ENCODE measurements at places on chromosomes 6 and 20.

DNA sequence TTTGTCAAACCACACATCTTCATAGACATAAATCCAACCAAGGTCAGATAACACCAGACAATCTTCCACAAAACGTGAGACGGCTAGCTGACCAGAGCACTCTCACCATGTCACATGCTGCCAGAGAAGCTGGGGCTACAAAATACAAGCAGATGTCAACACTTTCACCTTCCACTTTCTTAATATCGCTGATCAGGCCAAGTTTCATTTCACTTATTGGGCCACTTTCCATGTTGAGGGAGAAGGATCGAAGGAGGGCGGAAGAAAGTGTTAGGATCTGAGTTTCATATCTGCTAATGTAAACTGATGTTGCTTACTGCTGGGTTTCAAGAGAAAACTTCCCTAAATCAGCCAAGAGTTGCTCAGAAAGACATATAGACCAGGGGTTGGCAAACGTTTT lies 177.0 kb upstream of the PRDM1 start:
- DNase-seq, result no peak

DNA sequence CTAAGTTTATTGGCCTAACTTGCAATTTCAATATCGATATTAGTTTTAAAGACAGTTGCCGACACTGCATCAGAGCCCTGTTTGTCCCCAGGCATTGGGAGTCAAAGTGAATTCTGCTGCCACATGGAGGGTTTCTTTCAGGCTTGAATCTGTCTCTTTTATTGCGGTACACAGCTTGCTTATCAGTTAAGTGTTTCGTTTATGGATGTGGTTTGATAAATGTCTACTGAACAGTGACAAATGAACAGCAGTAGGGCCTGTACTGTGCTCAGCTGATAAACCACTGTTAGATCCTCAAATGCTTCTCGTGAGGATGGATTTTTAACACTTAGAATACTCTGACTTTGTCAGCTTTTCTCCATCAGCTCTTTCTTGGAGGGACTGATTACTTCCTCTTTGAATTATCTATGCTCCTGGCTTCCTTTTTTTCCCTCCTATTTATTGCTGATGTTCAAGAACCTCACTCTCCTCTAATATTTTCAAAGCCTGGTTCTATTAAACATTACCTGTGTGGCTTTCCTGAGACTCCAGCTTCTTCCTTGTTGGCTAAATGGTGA lies 240.8 kb downstream of the PLCB1 start:
- DNase-seq, result no peak

DNA sequence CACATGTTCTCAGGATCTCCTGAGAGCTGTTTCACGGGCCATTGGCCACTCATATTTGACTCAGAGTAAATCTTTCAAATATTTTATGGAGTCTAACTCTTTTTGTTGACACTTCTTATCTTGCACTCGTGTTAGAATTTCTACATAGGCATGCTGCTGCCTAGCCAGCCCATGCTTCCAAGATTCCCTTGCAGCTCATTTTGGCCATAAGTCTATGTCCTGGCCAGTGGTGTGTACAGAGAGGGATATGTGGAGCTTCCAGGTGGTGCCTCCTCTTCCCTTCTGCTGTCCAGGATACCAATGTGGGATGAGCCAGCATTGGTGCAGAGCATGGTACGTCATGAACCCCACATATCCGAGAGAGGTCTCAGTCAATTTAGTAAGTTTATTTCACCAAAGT lies 522.6 kb downstream of the QKI start:
- DNase-seq, result no peak

GRCh38 chr20:48791666-48792071 lies 36.1 kb downstream of the PREX1 start:
- peak; percentile 85 for DNase-seq

DNA sequence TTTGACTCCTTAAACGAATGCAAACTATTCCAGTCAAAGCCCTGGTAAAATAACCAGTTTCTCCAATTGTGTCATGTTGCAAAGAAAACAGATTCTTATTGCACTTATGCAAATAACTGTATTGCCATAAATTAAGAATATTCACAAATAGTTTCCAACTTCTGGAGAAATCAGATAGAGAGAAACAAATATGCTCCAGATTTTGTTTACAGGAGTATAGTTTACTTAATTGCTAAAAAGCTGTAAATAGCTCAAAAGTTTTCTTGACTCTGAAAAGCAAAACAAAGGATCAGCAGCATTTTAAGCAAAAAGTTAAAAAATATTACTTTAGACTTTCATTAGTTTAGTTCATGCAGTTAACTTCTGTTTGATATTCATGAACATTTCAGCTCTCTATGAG lies 304.2 kb downstream of the PACRG start:
- DNase-seq, result no peak

GRCh38 chr6:167661552-167662044 lies 165.1 kb upstream of the AFDN start:
- no peak for DNase-seq

DNA sequence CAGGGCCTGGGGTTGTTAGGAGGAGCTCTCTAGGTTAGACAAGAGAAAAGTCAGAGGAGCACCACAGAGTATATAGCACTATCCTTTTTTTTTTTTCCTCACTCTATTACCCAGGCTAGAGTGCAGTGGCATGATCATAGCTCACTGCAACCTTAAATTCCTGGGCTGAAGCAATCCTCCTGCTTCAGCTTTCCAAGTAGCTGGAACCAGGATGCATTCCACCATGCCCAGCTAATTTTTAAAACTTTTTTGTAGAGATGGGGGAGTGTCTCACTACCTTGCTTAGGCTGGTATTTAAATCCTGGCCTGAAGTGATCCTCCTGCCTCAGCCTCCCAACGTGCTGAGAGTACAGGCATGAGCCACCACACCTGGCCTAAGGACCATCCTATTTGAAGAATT lies 19.3 kb upstream of the AKIRIN2 start:
- peak; percentile 77 for DNase-seq

DNA sequence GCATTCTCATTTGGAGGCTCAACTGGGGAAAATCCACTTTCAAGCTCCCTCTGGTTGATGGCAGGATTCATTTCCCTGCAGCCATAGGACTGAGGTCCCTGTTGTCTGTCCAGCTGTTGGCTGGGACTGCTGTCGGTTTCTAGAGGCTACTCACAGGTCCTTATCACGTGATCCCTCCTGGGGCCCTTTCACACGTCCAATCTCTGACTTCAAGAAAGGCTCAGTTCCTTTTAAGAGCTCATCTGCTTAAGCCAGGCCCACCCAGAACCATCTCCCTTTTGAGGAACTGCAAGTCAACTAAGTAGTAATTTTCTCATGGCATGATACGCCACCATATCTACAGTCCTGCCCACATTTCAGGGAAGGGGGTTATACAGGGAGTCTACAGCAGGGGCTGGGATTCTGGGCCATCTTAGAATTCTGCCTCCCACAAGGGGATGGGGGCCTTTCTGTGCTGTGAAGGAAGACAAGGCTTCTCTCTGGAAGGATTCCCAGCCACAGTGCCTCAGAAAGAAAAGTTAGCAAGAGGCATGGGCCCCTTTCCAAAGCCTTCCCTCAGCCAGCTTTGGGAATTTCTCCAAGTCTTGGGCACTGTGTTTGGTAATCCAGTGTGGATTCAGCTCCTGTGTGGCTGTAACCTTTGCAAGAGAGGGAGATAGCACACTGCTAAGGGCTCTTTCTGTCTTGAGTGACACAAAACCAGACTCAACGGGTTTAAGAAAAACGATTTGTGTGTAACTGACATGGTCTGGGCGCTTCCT lies 66.4 kb downstream of the CTCFL start:
- DNase-seq, result peak; percentile 69

DNA sequence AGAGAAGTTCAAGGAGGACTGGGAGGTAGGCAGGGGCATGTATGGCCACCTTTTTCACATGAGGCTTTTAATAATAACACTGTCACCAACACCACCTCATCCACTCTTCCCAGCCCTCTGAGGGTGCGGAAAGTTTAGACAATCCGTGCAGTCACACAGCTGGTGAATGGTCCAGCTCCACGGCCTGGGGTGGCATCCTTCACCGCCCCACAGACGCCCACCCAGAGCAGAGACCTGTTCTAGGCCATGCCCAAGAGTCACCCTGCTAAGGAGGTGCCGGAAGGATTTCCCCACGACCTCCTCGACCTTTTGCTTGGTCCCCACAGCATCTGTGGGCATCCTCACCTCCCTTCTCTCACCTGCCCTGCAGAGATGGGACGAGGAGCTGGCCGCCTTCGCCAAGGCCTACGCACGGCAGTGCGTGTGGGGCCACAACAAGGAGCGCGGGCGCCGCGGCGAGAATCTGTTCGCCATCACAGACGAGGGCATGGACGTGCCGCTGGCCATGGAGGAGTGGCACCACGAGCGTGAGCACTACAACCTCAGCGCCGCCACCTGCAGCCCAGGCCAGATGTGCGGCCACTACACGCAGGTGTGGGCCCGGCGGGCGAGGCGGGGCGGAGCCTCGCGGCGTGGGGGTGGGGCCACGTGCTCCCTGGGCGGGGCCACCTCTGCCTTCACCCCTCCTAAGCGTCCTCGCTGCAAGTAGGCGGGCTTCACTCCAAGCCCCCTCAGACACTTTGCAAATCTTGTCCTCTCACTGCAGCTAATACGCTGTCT lies 4.4 kb downstream of the PI16 start:
- no peak for DNase-seq

GRCh38 chr20:37095108-37095598 lies 644 bp downstream of the RBL1 start:
- no peak for DNase-seq

DNA sequence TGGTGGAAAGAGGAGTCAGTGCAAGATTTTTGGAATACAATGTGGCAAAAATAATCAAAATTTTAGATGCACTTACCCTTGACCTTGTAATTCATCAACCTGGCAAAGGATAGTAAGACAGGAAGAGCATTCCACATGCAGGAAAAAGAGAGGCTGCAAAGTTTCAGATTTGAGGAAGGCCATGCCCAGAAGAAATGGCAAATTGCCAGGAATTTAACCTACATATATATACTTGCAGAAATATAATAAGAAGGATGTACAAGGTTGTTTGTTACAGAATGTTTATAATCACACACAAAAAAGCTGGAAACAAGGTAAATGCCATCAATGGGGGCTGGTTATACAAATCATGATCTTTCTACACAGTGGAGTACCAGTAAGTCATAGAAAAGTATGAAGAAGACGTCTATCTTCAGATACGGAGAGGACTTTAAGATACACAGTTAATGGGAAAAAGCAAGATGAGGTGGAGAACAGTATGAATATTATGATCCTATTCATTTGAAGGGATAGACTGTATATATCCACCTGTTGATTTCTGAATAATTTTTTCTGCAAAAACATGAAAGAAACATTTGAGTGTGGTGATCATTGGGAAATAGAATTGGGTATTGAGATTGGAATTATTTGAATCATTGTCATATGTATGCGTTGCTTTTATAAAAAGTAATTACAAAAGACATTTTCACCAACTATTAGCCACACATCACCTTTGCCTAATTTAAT lies 253.8 kb downstream of the TBC1D7 start:
- DNase-seq, result no peak

DNA sequence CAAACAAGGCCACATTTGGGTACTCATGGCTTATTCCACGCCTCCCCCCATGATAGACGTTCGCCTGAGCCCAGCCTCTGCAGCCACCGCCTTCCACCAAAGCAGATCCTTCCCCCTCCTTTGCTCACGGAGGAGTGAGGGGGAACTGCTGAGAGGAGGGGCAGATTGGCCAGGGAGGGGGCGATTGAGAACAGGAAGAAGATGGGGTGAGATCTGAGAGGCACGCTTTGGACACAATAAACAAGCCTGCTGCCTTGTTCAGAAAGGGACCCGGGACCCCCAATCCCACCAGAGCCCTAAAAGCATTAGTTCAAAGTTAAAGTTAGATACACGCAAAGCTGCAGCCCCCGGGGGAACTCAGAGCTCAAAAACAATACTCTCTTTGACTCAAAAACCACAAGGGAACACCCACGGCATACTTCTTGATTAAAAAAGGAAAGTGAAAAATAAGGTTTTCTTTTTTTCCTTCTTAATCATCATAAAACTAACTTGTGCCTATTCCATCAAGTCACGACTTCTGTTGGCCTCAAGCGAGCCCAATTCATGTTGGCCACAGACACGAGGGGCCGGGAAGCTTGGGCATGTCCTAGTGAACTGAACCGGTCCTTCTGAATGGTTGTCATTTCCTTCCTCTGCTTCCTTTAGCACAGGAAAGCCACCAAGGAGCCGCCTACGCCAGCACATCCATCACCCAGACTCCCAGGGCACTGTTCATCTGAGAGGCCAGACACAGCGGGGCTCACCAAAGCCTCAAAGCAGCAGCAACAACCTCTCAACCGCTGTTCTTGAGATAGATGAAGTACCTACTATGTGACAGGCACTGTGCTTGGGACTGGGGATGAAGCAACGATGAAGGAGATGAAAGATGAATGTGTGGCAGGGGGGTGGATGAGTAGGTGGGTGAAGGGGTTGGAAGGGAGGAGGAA lies 44.7 kb downstream of the NFATC2 start:
- no peak for DNase-seq

DNA sequence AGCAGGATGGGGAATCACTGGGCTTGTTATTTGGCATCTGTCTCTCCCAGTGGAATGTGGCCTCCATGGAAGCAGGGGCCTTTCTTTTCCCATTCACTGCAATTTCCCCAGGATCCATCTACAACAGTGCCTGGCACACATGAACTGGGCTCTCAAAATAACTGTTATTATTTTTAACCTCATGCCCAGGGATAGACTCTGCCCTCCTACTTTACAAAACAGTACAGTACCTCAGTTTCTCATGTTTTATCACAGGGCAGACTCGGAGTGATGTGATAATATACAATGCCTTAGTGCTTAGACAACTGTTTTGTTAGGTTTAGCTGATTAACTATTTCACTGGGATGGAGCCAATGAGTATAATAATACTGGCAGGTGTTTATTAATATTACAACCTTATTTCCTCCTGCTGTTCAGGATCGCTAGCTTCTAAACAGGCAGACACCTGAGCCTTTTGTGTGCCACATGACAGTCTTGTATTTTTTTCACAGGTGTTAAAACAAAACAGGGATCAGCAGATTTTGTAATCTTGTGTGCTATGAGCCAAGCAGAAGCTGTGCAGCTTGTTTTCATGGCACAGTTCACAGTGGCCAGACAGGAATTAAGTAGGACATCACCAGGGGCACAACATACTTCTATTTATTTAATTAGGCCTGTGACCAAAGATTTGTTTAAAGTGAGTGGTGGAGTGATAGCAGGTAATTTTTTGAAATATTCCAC lies 157.7 kb upstream of the EYA4 start:
- DNase-seq, result no peak

All from AG10803 (cell line).